NCI-H2107 (cell line): ENCODE measurements at places on chromosomes 1 and 21.

- DNase-seq, result no peak
Measured at GRCh38 chr1:242542271-242542670, 17.8 kb upstream of the PLD5 start.

- no peak for DNase-seq
Measured at GRCh38 chr1:184691719-184692324, 62.8 kb downstream of the EDEM3 start.

DNA sequence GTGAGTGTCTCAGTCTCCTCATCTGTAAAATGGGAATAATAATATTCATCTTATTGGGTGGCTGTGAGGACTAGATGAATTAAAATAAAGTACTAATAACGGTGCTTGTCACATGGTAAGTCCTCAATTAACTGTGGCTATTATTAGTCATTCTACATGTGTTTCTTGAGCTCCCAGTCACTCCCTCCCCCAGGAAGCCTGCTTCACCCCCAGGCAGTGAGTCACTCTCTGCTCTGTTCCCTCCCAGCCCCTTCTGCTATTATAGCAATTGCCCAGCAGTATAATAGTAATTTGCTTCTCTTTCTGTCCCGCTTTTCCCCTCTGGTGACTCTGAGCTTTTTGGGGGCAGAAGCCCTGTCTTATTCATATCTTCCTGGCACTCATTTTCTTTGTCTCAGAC lies 102.0 kb downstream of the BEND5 start:
- no peak for DNase-seq

GRCh38 chr1:116226017-116226416 lies 114.8 kb downstream of the MAB21L3 start:
- peak; percentile 18 for DNase-seq

DNA sequence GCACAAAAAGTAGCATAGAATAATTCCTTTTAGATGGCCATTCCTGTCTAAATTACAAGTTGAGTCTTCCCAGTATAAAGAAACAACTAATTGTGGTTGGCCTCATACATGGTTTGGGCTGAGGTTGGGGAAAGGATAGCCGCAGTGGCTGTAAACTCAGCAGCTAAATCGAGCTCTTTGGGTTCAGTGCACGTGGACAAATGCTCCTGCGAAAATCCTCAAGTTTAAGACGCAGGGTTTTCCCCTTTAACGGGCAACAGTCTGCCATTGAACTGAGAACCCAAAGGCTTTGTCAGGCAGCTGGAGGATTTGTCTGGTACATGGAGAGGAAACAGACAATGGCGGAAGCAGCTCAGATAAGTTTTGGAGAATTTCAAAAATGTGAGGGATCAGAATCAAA lies 331.9 kb downstream of the TGFB2 start:
- DNase-seq, result no peak

- DNase-seq, result no peak
Measured at GRCh38 chr1:6625584-6626149, 999 bp downstream of the THAP3 start.

- no peak for DNase-seq
Measured at GRCh38 chr1:244971552-244972216, 107.3 kb upstream of the HNRNPU start.

- no peak for DNase-seq
Measured at GRCh38 chr1:905811-906599, 17.7 kb upstream of the SAMD11 start.

GRCh38 chr21:34266351-34266750 lies 97.5 kb upstream of the KCNE2 start:
- DNase-seq, result no peak

DNA sequence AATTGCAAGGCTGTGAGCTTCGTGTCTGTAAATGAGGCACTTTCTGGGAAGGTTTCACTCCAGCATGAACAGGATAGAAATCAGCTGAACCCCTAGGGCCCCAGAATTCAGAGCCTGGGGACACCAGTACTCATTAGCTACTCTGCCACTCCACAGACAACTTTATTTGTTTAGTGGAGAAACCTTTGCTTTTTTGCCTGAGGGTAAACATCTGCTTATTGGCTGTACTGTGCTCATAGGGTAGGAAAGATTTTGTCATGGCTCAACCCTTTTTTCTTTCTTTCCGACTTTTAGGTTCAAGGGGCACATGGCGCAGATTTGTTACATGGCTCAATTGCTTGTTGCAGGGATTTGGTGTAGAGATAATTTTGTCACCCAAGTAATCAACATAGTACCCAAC lies 138.4 kb upstream of the BACE2 start:
- no peak for DNase-seq

- DNase-seq, result peak; percentile 45
Measured at GRCh38 chr1:223143537-223144248, 645 bp upstream of the TLR5 start.

DNA sequence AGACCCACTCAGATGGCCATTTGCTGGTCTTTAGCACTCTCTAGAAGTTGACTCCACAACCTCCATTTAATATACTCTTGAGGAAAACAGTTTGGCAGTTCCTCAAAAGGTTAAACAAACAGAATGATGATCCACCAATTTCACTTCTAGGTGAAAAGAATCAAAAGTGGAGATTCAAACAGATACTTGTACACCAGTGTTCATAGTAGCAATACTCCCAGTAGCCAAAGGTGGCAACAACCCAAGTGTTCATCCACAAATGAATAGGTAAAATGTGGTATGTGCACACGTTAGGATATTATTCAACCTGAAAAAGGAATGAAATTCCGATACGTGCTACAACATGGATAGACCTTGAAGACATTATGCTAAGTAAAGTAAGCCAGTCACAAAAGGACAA lies 6.3 kb downstream of the PRCC start:
- DNase-seq, result no peak

DNA sequence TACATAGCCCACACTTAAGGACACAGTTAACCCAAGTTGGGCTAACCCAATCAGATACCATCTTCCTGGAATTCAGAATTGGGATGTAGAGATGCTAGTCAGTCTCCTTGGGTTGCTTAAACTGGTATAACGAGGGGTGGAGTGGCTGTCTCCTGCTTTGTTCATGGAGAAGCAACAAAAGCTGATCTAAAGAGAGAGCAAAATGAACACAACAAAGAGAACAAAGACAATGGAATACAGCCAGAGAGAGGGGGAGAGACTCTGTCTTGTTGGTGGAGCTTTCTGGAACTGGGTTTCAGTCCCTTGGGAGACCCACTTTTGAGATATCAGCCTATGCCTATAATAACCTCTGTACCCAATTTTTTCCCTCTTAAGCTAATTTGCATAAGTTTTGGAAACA lies 138.1 kb downstream of the ATG4C start:
- DNase-seq, result no peak

DNA sequence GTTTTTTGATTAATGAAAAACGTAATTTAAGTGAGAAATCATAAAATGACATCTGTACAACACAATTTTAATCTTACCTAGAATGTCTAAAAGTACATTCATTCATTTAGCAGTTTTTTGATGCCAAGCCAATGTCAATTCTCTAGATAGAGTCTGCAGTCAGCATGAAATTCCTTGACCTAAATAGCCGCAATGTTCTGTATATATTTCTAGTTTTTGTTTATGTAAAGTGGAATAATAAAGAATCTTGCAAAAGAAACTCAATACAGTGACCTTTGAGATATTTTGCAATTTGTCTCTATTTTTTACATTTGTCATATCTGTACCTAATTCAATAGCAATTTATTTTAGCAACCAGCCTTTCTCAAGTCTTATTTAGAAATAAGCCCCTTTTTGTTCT lies 176.0 kb downstream of the ATP6V1G3 start:
- DNase-seq, result no peak

GRCh38 chr1:21599402-21599801 lies 69.8 kb downstream of the RAP1GAP start:
- no peak for DNase-seq

DNA sequence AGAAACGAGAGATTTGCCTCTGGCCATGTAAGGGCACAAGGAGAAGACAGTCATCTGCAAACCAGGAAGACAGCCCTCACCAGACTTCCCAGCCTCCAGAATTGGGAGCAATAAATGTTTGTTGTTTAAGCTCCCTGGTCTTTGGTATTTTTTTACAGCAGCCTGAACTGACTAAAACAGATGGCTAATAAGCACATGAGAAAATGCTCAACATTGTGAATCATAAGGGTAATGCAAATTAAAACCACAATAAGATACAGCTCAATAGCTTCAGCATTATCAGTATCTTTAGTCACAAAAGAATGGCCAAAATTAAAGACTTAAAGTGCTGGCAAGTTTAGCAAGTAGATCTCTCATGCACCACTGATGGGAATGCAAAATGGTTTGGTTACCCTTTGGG lies 11.7 kb downstream of the UBE2G2 start:
- no peak for DNase-seq

GRCh38 chr1:206953626-206954025 lies 7.4 kb upstream of the PIGR start:
- DNase-seq, result no peak

GRCh38 chr21:38878379-38879179 lies 72.8 kb downstream of the ETS2 start:
- no peak for DNase-seq

- no peak for DNase-seq
Measured at GRCh38 chr1:179298952-179299351, 5.4 kb downstream of the SOAT1 start.

DNA sequence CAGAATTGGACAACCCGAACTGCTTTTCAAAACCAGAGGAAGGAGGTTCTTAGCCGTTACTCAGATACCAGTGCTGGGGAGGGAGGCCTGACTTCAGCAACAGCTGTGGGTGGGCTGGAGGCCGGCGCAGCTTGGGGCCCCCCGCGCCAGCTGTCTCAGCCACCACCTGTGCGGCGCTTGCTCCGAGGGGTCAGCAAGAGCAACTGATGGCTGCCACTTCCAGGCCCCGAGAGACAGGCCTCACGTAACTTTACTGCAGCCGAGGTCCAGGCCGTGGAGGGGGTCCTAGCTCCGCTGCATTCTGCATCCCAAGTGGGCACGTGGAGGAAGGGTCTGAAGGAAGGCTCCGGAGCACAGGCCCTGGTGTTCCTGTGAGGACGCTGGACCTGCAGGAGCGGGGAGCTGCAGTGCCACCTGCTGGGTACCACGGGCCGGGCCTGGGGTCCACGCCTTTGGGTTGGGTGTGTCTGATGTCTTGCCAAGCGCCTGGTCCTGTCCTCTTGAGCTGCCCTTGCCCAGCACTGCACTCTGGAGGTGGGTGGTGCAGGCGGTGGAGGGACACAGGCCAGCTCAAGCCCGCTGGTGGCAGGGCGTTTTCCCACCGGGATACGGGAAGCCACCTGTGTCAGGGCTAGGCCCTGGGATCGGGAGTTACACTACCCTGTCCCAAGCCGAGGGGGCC lies 9.8 kb downstream of the THAP3 start:
- DNase-seq, result no peak

GRCh38 chr1:10662824-10663677 lies 133.4 kb downstream of the CASZ1 start:
- no peak for DNase-seq

DNA sequence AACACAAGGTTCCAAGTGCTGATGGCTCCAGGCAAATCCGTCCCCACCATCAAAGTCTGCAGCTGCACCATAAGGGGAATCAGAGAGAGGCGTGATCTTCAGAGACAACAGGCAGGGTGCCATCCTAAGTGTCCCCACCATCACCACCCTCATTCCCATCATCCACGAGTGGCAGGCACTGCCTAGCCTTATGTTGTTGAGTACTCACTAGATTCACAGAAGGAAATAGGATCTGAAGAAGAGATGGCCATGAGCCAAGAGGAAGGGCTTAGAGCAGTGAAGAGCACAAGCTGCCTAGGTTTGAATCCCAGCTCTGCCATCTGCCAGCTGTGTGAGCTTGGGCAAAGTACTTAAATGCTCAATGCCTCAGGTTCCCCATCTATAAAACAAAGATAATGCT lies 207.3 kb upstream of the CSF3R start:
- DNase-seq, result no peak

- DNase-seq, result no peak
Measured at GRCh38 chr1:30302858-30303257, 420.5 kb downstream of the MATN1 start.

DNA sequence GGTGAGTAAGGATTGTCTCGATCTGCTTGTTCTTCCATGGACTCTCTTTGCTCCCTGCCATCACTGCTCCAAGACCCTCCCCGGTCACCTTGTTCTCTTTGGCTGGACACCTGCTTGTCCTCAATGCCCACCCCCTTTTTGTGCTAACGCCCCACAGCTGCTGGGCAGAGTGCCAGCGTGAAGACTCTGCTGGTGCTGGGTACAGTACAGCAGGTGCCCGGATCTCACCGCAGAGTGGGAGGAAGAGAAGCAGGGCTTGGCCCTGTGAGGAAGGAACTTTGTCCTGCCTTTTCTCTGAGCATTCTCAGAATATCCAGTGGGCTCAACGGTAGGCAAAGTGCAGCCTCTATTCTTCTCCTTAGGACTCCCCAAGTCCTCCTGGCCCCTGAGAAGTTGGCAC lies 90.1 kb downstream of the PLXNA2 start:
- DNase-seq, result peak; percentile 75

DNA sequence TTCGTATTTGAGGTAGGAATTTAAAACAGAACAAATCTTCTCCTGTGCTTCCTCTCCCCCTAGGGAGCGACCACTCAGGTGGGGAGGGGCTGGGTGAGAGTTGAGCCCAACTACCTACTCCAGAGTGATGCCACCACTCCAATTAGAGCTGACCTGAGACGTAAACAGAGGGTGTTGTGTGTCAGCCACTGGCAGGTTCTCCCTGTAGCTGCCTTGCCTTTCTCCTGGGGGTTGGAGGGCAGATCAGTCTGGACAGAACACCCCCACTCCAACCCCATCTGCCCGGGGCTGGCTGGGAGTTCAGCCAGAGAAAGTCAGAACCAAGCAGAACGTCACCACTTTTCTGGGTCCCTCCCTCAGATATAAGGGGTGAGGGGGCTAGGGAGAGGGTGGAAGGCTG lies 2.0 kb downstream of the HPDL start:
- no peak for DNase-seq

DNA sequence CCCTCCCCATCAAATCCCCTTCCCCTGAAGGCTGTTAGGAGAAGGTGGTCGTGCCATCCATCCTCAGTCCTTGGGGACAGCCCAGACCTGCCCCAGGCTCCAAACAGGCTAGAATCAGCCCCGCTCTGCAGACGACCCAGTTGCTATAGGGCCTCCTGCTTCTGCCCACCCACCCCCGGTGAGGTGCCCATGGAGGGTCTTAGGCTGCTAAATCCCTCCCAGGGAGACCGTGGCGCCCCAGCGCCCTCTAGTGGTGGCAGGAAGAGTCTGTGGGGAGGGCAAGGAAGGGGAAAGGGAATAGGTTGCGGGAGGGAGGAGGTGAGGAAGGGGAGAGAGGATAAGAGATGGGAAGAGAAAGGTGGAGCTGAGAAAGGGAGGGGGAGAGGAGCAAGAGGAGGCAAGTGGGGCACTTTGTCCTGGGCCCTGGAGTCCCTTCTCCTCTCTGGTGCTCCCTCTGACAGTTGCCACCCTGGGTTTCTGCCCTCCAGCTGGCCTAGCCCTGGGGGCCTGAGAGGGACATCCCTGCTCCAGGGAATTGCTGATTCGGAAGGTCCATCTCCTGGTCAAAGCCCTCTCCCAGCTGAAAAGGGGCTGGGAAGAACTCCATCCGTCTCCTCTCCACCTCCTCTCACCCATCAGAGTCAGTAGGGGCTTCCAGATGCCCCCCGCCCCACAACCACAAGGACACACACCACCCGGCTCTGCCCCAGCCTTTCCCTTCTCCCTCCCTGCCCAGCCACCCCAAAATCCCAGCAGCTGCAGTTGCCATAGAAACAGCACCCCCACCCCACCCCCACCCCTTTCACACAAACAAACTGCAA lies 55.4 kb downstream of the CAMK2N1 start:
- DNase-seq, result no peak
